Kidney capillary endothelial cell (primary cell): ENCODE measurements at places on chromosomes 7 and 10.

GRCh38 chr7:133354546-133355324 lies 101.9 kb downstream of the EXOC4 start:
- DNase-seq: no peak

DNA sequence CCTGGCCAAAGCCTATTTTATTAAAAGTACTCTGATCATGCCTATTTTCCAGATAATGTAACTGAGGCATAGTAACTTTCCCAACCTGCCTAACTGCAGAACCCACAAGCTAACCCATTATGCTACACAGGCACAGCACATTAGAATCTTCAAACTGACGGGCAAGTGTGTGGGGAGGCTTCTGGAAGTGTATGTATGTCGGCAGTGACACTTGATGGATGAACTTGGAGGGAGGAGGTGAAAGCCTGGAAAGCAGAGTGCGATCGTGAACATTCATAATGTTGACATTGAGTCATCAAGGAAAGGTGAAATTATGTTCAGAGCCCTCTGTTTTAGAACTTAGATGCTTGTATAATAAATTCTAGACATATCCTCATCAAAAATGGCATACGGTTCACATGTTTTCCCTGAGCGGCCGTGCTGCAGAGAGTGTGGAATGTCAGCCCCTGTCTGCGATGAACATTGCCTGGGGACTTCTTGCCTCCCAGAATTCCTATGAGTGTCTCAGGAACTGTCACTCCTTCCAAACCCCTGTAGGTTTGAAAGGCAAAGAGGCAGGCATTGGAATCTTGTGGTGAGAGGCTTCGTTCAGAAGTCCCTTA lies 102.4 kb downstream of the SLIT1 start:
- DNase-seq: no peak

DNA sequence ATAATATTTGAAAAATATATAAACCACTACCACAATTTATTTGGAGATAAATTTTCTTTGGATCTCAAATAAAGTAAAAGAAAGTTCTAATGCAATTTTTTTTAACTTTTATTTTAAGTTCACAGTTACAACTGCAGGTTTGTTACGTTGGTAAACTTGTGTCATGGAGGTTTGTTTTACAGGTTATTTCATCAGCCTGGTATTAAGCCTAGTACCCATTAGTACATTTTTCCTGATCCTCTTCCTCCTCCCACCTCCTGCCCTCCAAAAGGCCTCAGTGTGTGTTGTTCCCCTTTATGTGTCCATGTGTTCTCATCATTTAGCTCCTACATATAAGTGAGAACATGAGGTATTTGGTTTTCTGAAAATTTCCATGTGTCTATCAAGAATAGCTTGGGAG lies 54.5 kb downstream of the CAV1 start:
- DNase-seq: no peak

DNA sequence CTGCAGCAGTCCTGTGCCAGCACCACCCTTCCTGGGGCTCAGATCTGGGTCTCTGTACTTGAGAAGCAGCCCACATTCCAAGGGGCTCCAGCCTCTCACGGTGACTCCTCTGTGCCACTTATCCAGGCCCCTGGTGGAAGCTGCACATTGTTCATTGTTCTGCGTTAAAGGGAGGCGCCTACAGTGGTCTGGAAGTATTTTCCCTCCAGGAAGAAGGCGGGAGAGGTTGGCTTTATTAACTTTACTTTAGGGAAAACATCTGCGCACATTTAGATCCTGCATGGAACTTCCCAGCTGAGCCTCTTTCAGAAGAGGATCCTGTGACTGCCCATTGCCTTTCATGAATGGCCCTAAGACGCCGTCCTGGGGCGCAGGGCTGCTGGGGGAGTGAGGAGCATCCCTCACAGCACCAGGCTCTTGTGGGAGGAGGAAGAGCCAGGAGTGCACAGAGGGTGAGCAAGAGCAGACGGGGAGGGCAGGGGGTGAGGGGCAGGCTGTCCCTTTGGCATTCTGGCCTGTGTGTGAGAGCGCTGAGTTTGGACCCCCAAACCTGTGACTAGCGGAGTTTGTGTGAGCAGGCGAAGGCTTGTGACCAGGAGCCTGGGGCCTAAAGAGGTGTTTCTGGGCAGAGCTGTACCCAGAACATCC lies 98.6 kb upstream of the BTBD16 start:
- no peak for DNase-seq

- no peak for DNase-seq
Observed at GRCh38 chr10:392705-393037, 257.4 kb downstream of the ZMYND11 start.

DNA sequence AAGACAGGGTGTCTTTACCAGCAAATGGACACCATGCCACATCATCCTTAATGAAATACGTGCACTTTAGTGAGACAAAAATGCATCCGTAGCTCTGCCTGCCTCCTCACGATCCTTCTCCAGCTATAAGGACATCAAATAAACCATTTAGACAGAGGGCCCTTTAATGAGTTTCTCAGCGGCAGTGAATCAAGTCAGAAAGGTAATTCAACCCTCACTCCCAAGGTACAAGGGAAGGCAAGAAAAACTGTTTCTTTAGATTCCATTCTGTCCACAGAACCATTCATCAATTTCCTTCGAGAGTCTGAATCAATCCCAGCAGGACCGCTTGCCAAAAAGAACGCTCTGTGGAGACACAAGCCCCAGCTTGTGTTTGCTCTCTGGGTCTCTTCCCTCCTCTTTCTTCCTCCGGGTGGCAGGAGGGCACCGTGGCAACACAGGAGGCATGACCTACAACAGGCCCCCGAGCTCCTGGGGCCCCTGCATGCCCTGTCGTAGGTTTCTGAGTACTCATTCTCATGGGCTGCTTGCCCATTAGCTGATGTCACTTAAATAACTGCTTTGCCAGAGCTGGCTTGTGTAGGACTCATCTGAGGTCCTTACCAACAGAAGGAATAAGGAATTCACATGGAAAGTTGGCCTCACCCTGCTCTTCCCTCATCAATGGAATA lies 297.8 kb upstream of the PRKCQ start:
- DNase-seq: no peak

DNA sequence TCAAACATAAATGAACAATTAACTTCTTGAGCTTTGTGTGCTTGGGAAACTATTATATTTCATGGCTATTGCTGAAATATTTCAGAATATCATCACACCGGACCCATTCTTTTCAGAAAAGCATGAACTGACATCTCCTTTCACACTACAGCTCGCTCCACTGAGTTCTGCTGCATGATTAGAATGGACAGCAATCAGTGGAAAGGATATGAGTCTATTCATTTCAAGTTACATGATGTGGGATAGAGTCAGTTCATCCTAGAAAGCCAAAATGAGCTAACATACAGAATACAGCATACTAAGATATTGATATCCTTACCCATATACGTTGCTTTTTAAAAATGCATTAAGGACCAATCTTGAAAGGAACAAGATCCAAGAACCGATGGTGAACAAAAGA lies 1.1 kb upstream of the FAM53B start:
- no peak for DNase-seq

GRCh38 chr10:72043016-72043834 lies 45.1 kb downstream of the SPOCK2 start:
- no peak for DNase-seq

DNA sequence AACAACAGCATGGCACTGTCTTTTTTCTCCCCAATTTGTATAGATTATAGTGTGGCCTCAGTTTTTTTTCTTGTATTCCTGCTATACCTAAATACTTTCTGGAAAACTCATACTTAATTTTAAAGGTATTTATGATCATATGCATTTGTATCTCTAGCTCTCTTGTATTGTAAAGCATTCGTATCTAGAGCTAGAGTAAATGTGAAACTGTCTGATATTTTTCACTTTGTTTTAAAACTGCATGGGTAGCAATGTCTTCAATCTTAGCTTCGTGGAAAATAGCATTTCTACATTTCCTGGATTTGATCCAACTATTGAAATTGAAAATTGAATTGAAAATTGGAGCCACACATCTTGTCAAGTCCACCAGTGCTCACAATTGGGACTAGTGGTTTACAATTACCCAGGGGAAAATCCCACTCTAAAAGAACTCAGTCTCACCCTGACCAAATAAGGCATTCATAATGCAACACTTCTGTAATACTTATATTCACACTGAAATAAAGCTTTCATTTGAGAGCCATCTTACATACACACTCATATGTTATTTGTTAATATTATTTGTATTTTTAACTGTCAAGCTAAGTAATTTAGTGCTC lies 51.3 kb upstream of the KLF6 start:
- DNase-seq: no peak

DNA sequence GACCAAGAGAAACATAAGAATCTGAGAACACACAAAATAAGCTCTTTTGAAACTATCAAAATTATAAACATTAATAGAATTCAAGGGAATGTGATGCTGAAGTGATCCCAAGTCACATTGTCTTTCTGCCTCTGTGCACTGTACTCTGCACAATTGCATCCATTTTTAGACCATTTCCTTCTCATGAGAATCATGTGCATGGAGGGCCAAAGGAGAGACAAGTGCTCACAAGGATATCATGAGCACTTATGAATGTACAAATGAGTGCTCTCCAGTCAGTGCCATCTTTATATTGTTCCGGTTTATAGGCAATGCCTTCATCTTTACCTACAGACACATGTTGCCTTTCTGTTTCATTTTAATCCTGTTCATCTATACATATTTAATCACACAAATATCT lies 36.9 kb downstream of the MET start:
- DNase-seq: no peak

DNA sequence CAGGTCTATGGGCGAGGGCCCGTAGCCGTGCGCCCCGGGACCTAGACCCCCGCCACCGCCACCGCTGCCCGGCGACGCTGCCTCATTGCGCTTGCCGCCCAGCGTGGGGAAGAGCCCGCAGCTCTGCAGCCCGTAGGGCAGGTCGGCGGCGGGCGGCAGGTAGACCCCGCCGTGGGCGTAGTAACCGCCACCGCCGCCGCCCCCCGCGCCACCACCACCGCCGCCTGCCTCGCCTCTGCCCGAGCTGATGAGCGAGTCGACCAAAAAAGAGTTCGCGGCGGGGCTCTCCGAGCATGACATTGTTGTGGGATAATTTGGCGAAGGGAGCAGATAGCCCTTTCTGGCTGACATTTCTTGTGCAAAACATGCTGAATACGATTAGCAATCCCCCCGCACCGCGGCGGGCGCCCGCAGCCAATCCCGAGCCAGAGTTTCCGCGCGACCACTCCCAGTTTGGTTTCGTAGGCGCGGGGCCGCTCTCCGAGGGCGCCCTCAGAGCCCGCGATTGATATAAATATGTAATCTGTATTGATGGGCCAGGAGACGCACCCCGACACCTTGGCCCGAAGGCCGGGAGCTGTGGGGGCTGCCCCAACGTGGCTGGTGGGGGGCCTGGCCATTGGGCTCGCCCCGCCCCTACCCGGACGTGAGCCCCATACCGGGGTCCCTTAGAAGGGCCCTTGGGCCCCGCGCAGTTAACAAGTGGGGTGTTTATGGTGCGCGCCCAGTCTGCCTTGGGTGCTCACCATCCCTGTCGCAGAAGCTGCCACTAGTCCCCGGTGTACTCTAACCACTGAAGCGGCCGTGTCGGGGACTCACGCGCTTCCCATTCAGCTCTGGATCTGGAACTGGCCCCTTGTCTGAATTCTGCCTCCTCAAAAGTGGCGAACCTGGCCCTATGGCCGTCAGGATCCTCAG lies at the start of gene HOXA10:
Gene HOXA10, minus strand, starts transcription at position 365 of the 918 bp plus-strand sequence. Its CDS starts 14 bp downstream, at position 351.
- DNase-seq: no peak

DNA sequence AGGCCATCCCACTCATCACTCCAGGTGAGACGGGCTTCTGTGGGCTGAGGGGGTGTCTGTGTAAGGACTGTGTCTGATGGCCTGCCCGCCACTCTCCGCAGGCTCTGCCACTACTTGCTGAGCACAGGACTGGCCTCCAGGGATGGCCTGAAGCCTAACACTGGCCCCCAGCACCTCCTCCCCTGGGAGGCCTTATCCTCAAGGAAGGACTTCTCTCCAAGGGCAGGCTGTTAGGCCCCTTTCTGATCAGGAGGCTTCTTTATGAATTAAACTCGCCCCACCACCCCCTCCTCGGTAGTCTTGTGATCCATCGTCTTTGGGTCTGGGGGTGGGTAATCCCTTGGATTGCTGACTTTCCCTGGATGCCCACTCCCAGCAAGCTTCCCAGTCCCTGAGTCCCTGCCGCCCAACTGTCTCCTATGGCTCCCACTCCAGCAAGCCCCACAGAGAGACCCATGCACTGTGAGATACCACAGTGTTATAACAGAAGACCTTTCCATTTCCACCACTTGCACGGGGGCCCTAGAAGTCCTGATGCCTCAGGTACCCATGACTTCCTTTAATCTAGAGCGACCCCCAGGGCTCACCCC lies 4.7 kb downstream of the FXYD4 start:
- DNase-seq: no peak

- no peak for DNase-seq
Observed at GRCh38 chr7:2120841-2121830, 111.6 kb downstream of the MAD1L1 start.

DNA sequence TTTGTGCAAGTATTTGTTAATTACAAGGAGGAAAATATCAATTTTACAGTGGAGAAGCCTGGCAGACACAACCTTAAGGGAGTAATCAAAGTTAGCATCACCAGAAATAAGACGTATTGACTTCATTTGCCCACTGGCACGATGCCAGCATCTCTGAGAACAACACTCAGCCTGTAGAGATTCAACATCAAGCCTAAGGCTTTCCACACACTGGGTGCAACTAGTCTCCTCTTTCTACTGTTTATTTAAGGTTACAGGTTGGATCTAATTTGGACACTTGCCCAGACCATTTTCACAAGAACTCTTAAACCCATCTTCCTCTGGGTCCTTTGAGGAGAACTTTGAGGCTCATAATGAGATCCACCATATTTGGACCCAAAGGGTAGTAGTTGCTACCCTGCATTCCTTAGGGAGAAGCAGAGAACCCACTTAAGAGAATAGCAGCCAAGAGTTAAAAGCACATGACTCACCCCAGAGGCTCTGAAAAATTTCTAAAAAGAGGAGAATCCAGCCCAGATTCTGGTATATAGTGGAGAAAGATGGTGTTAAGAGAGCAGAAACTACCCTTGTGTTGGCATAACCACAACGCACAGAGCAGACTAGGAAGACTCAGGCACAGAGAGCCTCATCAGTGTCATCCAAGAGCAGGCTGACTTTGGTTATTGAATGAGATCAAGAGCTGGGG lies 97.3 kb downstream of the CCDC71L start:
- DNase-seq: no peak

- no peak for DNase-seq
Observed at GRCh38 chr10:102764470-102765161, 20.9 kb downstream of the WBP1L start.

- no peak for DNase-seq
Observed at GRCh38 chr10:48838834-48839233, 100.8 kb downstream of the LRRC18 start.

DNA sequence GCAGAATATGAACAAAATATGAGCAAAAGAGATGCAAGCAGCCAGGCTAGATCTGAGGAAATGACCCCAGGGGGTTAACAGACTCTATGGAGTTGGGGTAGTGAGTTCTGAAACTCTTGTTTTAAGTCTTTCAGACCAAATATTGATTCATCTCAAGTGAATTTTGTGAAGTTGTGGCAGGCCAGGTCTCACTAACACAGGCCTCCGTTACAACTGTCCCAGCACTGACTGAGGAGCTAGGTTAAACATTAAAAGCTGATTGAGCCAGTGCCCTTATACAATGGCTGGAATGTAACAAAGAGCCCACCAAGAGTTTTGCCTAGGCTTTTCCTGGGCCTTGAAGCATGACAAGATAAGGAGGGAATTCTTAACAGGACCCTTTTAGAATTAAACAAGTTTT lies 192.3 kb upstream of the STK17A start:
- no peak for DNase-seq
